ENCODE measurements at places on chromosomes 3 and 15. TPM values are rescaled to one million over a fixed set of nuclear protein-coding genes. Genes with fewer than 3 reads are reported as not detected.

The SLC28A1 gene
- total RNA-seq = not detected

The CELSR3 gene
- 0.33 TPM for total RNA-seq

DNA sequence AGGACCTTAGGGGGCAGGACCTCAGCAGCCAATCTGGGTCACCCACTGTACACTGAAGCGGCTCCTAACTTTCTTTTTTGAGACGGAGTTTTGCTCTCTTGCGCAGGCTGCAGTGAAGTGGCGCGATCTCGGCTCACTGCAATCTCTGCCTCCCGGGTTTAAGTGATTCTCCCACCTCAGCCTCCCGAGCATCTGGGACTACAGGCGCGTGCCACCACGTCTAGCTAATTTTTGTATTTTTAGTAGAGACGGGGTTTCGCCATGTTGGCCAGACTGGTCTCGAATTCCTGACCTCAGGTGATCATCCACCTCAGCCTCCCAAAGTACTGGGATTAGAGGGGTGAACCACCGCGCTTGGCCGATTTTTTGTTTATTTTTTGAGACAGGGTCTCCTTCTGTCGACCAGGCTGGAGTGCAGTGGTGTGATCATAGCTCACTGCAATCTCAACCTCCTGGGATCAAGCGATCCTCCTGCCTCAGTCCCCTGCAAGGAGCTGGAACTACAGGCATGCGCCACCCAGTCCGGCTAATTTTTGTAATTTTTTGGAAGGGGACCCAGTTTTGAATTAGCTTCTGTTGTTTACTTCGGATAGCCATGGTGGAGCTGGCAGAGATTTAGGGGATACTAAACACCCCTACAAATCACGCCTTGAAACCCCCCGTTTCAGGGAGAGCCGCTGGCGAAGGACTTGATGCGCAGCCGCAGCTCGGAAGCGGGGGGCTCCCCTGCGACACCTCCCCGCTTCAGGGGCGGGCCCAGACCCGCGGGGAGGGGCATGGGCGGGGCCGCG is 1.5 kb upstream of the CLK3 start:
- no peak for DNase-seq

- DNase-seq = no peak
These were observed 14.9 kb downstream of the SEMA6D start for GRCh38 chr15:47732248-47732647.

DNA sequence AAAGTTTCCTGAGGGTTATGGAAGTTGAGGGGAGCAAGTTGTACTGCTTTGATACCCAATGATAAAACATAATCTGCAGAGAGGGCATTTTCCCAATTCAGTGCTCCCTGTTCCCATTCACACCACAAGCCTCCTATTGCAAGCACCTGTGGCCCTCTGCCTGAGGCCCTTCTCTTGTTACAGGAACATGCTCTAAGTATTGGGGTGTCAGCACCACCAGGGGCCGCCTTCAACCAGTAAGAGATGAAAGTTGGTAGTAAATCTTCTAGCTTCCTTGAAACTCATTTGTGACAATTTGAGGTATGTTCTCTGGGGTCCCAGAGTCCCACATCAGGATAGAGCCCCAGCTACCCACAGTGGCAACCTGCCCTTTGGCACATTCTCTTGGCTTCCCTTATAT is 265.4 kb upstream of the ARHGEF26 start:
- no peak for DNase-seq

- DNase-seq = no peak
These were observed 29.9 kb downstream of the IL5RA start for GRCh38 chr3:3080309-3080708.

DNA sequence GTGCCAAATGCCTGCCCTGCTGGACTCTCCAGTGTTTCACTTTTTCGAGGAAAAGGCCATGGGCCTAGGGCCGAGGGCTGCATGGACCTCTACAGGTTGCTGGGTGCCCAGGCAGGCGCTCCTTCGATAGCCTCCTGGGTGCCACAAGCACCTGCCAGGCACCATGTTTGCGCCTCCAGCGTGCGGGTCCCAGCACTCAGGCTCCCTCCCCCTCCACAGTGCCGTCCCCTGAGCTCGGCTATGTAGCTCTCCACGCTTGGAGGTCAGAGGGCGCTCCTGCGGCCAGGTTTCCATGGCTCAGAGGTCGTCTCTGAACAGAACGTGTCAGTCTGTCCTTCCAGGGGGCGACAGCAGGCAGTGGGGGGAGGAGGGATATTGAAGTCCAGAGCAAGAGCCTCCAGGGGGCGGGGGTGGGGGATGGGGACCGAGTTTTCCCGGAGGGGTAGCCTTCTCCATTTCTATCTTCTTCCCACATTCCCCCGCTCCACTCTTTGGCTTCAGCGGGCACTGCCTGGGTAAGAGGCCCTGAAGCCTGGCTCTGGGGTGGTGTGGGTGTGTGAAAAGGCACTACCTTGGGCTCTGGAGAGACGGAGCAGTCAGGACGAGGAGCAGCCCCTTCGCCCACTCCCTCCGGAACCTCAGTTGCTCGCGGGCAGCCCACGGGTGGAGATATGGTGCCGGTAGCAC is 3.6 kb downstream of the ONECUT1 start:
- DNase-seq = no peak
